Thyroid gland (tissue), 4 donors: ENCODE measurements at places on chromosomes 3 and 15. TPM values are rescaled to one million over a fixed set of nuclear protein-coding genes. Genes with fewer than 3 reads are reported as not detected.

Gene CYP1A2
- total RNA-seq, result 1.3 TPM

- H3K27me3 ChIP-seq, result no peaks in the 10 kb centered on the region
- no peak overlapping the region for H3K4me3 ChIP-seq
- H3K27ac ChIP-seq, result no peak overlapping the region
Measured at GRCh38 chr3:187920913-187921312, 175.6 kb upstream of the BCL6 start.

- H3K4me3 ChIP-seq, result no peak overlapping the region
- no peak for DNase-seq
- no peaks in the 10 kb centered on the region for H3K27me3 ChIP-seq
- no peak overlapping the region for H3K27ac ChIP-seq
Measured at GRCh38 chr15:51161491-51162220, 67.0 kb upstream of the TNFAIP8L3 start.

- H3K4me1 ChIP-seq, result no peaks in the 10 kb centered on the region
- peaks cover 5% of the 10 kb centered on the region for H3K36me3 ChIP-seq
- DNase-seq, result no peak
- no peak overlapping the region for H3K27ac ChIP-seq
Measured at GRCh38 chr15:65896236-65896635, 26.9 kb downstream of the RAB11A start.

GRCh38 chr3:171249245-171249644 is 211.0 kb downstream of the TNIK start:
- H3K4me1 ChIP-seq, result no peaks in the 10 kb centered on the region
- no peak overlapping the region for H3K4me3 ChIP-seq
- H3K27ac ChIP-seq, result no peak overlapping the region
- no peaks in the 10 kb centered on the region for H3K36me3 ChIP-seq
- no peaks in the 10 kb centered on the region for H3K27me3 ChIP-seq

DNA sequence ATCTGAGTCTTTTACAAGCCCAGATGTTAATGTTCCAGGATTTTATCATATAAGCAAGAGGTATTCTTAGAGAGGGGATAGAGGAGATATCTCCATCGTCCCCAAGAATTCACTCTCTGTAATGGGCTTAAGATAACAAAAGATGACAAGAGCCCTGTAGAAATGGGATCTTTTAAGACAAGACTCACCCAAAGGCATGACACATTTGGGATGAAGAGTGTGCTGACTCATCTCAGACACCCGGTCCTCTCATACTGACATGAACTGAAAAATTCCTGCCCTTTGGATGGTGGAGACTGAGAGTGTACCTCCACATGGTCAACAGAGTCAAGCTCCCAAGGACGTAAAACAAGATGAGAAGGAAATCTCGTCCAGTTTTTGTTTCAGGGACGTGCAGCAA is 11.0 kb downstream of the LEKR1 start:
- H3K27ac ChIP-seq, result no peak overlapping the region
- H3K4me3 ChIP-seq, result no peak overlapping the region
- DNase-seq, result no peak

DNA sequence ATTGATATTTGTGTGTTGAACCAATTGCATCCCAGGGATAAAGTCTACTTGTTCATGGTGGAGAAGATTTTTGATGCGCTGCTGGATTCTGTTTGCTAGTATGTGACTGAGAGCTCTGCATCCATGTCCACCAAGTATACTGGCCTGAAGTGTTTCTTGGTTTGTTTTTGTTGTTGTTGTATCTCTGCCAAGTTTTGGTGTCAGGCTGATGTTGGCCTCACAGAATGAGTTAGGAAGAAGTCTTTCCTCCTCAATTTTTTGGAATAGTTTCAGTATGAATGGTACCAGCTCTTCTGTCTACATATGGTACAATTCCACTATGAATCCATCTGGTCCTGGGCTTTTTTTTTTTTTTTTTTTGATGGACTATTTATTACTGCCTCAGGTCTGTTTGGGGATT is 50.9 kb upstream of the OSTN start:
- H3K4me3 ChIP-seq, result no peak overlapping the region
- no peak for DNase-seq
- no peaks in the 10 kb centered on the region for H3K4me1 ChIP-seq
- no peaks in the 10 kb centered on the region for H3K36me3 ChIP-seq
- no peaks in the 10 kb centered on the region for H3K27me3 ChIP-seq

Gene ACKR4
- total RNA-seq, result 1.8 TPM
